Glutamatergic neuron (in vitro differentiated cells): ENCODE measurements at places on chromosomes 7 and 10. TPM values are rescaled to one million over a fixed set of nuclear protein-coding genes. Genes with fewer than 3 reads are reported as not detected.

DNA sequence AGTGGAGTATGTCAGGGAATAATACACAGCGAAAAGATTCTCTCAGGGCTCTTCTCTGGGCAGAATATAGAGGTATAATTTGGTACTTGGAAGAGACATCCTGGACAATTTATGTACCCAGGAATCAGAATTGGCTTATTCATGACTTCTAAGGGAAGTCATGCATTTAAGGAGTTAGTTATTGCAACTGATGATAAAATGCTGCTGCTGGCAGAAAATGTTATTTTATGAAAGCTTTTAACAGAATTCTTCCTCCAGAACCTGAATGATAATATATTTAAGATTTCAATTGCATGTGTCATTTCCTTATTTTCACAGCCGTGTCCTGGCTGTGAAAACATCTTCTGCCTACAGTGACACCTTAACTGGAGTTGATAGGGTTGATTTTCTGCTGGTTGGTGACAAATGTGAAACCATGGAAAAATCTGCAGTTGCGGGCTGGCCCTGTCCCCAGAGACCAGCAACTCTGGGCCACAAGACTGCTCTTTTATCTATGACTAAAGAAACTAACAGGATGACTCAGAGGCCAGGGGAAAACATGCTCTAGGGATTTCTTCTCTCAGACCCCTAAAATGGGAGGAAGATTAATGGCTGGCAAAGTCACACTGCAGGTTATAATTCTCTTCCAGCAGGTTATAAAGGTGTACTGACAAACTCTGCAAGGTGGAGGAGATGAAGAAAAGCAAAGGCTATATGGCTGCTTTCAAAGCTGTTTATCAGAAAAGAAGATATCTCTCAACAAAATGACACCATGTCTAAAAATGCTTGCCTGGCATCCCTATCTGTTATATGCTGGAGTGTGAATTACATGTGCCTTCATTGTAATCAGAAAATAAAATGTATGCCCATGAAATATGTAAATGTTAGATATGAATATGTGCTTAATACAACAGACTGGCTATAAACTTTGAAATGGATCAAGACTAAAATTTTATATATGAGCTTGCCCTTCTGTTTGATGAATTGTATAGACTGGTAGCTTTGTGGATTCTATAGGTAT, 12.1 kb upstream of the TRUB1 start:
- no peaks in the 10 kb centered on the region for H3K36me3 ChIP-seq
- peak overlapping the region; percentile 18 for H3K4me3 ChIP-seq
- H3K27ac ChIP-seq: peak overlapping the region; percentile 29
- DNase-seq: peak; percentile 26
- no peaks in the 10 kb centered on the region for H3K27me3 ChIP-seq
- peaks cover 10% of the 10 kb centered on the region for H3K4me1 ChIP-seq

DNA sequence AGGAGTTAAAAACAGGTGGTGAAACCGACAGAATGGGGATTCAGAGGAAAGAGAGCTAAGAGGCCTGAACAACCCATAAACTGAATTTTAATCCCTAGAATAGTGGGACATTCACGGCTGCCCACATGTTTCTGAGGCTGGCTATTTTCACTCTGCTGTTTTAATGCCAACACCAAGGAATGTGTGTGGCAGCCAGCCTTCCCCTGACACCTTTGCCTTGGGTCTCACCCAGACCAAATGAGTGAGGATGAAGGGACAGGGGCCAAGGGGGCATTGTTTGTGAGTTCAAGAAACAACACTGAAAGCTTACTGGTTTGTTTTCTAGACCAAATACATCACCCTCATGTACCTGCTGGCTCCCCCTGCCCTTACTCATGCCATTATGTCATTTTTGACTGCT, 164.3 kb downstream of the JAZF1 start:
- DNase-seq: no peak
- H3K4me3 ChIP-seq: no peak overlapping the region
- no peaks in the 10 kb centered on the region for H3K27me3 ChIP-seq
- peaks cover 7% of the 10 kb centered on the region for H3K36me3 ChIP-seq
- H3K4me1 ChIP-seq: peaks cover 11% of the 10 kb centered on the region
- H3K27ac ChIP-seq: no peak overlapping the region

- H3K4me3 ChIP-seq: no peak overlapping the region
- peaks cover 11% of the 10 kb centered on the region for H3K27me3 ChIP-seq
- no peaks in the 10 kb centered on the region for H3K36me3 ChIP-seq
Observed at GRCh38 chr7:561631-562373, 42.2 kb upstream of the PDGFA start.

- no peaks in the 10 kb centered on the region for H3K27me3 ChIP-seq
- no peak for DNase-seq
- H3K4me3 ChIP-seq: no peak overlapping the region
- H3K4me1 ChIP-seq: peaks cover 5% of the 10 kb centered on the region
- peaks cover 13% of the 10 kb centered on the region for H3K36me3 ChIP-seq
Observed at GRCh38 chr10:14571866-14572507, 202.7 kb downstream of the FAM107B start.

GRCh38 chr10:51034769-51035168, 39.5 kb upstream of the PRKG1 start:
- no peak for DNase-seq
- H3K36me3 ChIP-seq: no peaks in the 10 kb centered on the region
- H3K27me3 ChIP-seq: no peaks in the 10 kb centered on the region
- H3K27ac ChIP-seq: no peak overlapping the region

DNA sequence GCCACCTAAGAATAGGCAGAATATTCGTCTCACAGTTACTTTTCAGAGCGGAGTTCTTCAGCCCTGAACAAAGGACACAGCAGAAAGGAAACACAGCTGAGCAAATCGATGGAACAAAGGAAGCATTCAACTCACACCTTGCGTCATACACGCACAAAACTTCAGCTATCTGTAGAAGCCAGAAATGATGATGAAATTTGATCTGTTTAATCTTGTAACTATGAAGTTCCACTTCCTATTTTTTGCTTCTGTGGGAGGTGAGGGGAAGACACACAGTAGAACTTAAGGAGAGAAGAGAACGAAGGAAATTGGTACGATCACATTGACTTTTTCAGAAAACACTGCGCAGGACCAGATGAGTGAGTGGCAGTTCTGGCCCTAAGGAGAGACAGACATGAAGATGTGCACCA, 26.2 kb downstream of the FAM171A1 start:
- peaks cover 4% of the 10 kb centered on the region for H3K36me3 ChIP-seq
- peak overlapping the region; percentile 39 for H3K4me3 ChIP-seq
- H3K27me3 ChIP-seq: peaks cover 4% of the 10 kb centered on the region
- H3K27ac ChIP-seq: peak overlapping the region; percentile 78

- H3K27ac ChIP-seq: no peak overlapping the region
- no peak overlapping the region for H3K4me3 ChIP-seq
- no peak for DNase-seq
- no peaks in the 10 kb centered on the region for H3K4me1 ChIP-seq
Observed at GRCh38 chr10:21463436-21463835, 62.0 kb downstream of the SKIDA1 start.

Gene FAM237B
- not detected for total RNA-seq

Gene FAM107B
- 88.6 TPM for total RNA-seq

Gene GOT1
- total RNA-seq: 37.2 TPM
